Chondrocyte (in vitro differentiated cells): ENCODE measurements at places on chromosomes 6 and 20. TPM values are rescaled to one million over a fixed set of nuclear protein-coding genes. Genes with fewer than 3 reads are reported as not detected.

DNA sequence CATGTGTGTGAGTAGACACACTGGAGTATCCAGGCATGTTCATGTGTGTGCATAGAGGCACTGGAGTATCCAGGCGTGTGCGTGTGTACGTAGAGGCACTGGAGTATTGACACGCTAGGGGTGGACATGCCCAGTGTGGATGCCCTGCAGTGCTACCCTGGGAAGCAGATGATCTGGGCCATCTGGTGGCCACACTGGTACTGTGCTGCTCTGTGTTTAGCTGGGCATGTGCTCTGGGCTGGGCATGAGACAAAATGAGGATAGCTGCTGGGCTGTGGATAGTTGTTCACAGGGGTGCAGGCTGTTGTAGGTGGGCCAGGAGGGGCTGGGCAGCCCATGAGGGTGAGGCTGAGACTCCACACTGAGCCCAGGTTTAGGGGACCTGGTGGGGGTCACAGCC, 24.0 kb upstream of the NPBWR2 start:
- DNase-seq, result peak; percentile 47
- H3K36me3 ChIP-seq, result peaks cover 4% of the 10 kb centered on the region
- no peaks in the 10 kb centered on the region for H3K4me1 ChIP-seq
- no peak overlapping the region for H3K27ac ChIP-seq
- peaks cover 38% of the 10 kb centered on the region for H3K27me3 ChIP-seq

Gene PRSS16
- total RNA-seq, result 1.1 to 1.8 TPM (median 1.7 TPM) in 3 replicates

DNA sequence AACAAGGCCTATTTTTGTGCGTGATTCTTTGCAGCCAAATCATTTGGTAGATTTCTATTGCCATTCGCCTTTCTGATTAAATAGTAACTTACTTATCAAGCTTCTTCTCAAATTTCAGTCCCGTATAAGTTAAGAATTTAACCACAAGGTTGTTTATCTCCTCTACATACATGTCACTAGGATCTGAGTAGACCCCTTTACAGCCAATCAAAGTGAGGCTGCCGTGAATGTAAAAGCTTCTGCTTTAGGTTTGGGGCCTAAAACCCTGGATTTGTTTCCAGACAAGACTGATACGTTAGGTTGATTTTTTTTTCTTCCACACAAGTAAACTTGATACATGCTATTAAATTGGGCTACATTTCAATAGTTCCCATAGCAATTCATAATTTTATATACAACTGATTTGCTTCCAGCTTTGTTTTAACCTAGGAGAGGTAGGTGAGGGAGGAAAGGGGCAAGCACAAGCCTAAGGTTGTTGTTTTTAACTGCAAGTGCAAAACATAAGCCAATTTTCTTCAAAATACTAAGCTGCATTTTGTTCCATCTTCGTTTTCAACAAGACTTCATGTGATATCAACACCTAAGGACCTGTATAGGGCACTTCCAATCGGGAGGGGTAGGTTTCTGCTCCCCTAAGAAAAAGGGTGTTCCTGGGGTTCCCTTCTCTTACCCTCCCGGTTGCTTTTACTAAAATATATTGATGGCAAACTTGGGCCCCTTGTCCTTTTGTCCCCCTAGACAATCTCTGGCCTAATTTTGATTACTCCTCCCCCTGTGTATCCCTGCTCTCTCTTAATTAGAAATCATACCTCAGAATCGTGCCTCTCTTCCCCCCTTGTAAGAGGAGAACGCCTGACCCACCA, 1.7 kb downstream of the RANBP9 start:
- H3K27ac ChIP-seq, result peak overlapping the region; percentile 97
- H3K27me3 ChIP-seq, result no peaks in the 10 kb centered on the region
- H3K36me3 ChIP-seq, result no peaks in the 10 kb centered on the region
- peaks cover 41% of the 10 kb centered on the region for H3K4me1 ChIP-seq
- DNase-seq, result no peak
- peak overlapping the region; percentile 94 for H3K4me3 ChIP-seq

- peaks cover 9% of the 10 kb centered on the region for H3K4me1 ChIP-seq
- H3K36me3 ChIP-seq, result peaks cover 11% of the 10 kb centered on the region
- H3K27me3 ChIP-seq, result no peaks in the 10 kb centered on the region
- H3K4me3 ChIP-seq, result no peak overlapping the region
- no peak overlapping the region for H3K27ac ChIP-seq
- no peak for DNase-seq
Observed at GRCh38 chr20:47208534-47209174, 147.8 kb downstream of the ZMYND8 start.

- H3K27ac ChIP-seq, result no peak overlapping the region
- H3K4me3 ChIP-seq, result no peak overlapping the region
- DNase-seq, result no peak
- no peaks in the 10 kb centered on the region for H3K4me1 ChIP-seq
Observed at GRCh38 chr20:54199283-54199682, 8.6 kb upstream of the PFDN4 start.

DNA sequence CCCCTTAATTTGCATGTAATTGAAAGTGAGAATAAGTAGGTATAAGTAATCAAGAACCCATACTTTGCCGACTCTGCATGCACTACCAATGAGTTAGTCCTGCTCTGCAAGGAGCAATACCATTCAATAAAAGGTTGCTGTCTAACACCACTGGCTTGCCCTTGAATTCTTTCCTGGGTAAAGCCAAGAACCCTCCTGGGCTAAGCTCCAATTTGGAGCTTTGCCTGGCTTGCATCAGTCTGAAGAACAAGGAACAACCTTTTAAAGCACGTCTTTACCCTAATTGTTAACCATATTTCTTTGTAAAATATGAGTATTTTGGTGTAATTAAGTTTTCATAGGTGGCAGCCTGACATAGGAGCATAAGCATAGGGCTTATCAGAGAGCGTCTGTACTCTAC, 367.7 kb downstream of the MEI4 start:
- H3K4me3 ChIP-seq, result no peak overlapping the region
- DNase-seq, result no peak

Gene CDH4
- total RNA-seq, result 0.48 to 1.1 TPM (median 0.99 TPM) in 3 replicates

- H3K27ac ChIP-seq, result no peak overlapping the region
- DNase-seq, result no peak
- peaks cover 8% of the 10 kb centered on the region for H3K4me1 ChIP-seq
- no peaks in the 10 kb centered on the region for H3K36me3 ChIP-seq
Observed at GRCh38 chr6:150343434-150343833, 25.4 kb upstream of the IYD start.

DNA sequence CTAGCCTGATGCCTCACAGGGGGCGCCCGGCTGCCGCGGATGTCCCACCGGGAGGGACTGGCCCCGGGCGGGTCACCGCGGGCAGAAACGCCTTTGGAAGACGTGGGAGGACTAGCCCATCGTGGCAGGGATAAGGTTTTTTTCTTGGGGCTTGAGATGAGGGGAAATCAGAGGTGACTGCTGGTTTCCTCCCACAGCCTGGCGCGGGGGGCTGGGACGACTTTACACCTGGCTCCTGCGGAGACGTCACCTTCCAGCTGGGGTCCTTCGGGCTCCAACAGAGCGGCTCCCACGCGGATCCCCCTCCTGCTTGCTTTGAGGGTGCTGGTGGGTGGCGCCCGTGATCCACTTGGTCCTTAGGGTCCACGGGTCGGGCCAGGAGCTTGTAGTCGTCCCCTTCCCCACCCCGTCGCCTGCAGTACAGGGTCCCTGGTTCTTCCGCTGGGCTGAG, 11.4 kb downstream of the ULBP3 start:
- H3K4me3 ChIP-seq, result no peak overlapping the region
- peaks cover 42% of the 10 kb centered on the region for H3K27me3 ChIP-seq
- no peak overlapping the region for H3K27ac ChIP-seq
- peaks cover 8% of the 10 kb centered on the region for H3K36me3 ChIP-seq
- DNase-seq, result no peak
- H3K4me1 ChIP-seq, result no peaks in the 10 kb centered on the region

Gene FABP7
- not detected in 3 replicates for total RNA-seq

- H3K36me3 ChIP-seq, result no peaks in the 10 kb centered on the region
- H3K4me3 ChIP-seq, result no peak overlapping the region
- peaks cover 14% of the 10 kb centered on the region for H3K27me3 ChIP-seq
- no peak for DNase-seq
- peaks cover 10% of the 10 kb centered on the region for H3K4me1 ChIP-seq
Observed at GRCh38 chr20:2596673-2597279, 55.7 kb upstream of the NOP56 start.

- H3K4me1 ChIP-seq, result peaks cover 26% of the 10 kb centered on the region
- DNase-seq, result no peak
- H3K36me3 ChIP-seq, result no peaks in the 10 kb centered on the region
- no peaks in the 10 kb centered on the region for H3K27me3 ChIP-seq
- peak overlapping the region; percentile 66 for H3K27ac ChIP-seq
Observed at GRCh38 chr6:89221971-89222711, 5.0 kb upstream of the GABRR1 start.

DNA sequence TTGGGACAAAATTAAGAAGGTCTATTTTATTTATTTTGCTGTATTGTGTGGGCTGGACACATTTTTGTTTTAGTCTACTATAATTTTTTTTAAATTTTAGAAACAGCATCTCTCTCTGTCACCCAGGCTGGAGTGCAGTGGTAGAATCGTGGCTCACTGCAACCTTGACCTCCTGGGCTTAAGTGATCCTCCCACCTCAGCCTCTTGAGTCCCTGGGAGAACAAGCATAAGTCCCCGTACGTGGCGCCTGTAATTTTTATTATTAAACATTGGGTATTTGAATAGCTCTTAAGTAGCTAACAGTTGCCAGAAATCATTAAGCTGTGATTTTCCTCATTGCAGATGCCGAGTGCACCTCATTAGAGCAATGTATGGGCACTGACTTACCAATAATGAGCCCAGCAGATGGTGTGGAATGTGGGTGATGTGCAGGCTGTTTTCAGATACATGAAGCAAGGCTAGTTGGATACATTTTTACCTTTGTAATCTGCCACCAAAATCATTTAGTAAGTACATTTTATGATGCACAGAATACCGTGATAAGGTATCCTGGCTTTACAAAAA, 10.3 kb upstream of the MAS1 start:
- no peaks in the 10 kb centered on the region for H3K27me3 ChIP-seq
- H3K27ac ChIP-seq, result no peak overlapping the region
- H3K36me3 ChIP-seq, result no peaks in the 10 kb centered on the region
- no peak overlapping the region for H3K4me3 ChIP-seq
- DNase-seq, result no peak
- peaks cover under 1% of the 10 kb centered on the region for H3K4me1 ChIP-seq

GRCh38 chr6:22227824-22228610, 68.8 kb downstream of the PRL start:
- no peaks in the 10 kb centered on the region for H3K27me3 ChIP-seq
- no peaks in the 10 kb centered on the region for H3K36me3 ChIP-seq
- peaks cover 18% of the 10 kb centered on the region for H3K4me1 ChIP-seq
- H3K4me3 ChIP-seq, result no peak overlapping the region
